Caco-2 (cell line): ENCODE measurements at places on chromosomes 1 and 21. TPM values are rescaled to one million over a fixed set of nuclear protein-coding genes. Genes with fewer than 3 reads are reported as not detected.

DNA sequence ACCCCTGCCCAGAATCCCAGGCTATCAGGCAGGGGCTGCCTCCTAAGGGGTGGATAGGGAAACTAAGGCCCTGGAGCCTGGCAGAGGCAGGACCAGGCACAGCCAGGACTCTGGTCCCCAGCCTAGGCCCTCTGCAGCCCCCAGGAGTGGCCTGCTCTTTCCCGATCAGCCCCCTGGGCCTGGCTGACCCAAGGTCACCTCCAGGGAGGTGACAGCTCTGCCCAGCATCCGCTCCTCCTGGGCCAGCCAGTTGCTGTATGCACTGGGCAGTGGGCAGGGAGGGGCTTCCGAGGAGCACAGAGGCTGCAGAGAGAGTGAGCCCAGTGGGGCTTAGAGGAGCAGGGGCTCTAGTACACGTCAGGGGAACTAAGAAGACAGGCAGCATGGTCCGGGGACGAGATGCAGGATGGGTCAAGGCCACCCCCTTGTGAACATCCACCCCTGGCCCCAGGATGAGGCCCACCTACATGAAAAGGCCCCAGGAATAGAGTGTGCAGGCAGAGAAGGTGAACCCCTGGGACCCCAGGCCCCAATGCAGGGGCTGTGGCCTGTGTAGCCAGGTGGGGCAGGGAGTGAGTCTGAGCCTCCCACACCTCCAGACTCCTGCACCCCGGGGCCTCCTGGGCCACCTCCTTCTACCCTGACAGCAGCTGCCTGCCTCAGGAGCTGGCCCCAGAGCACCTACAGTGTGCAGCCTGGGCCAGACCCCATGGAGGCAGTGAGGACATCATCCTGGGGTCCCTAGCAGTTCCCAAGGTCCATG is 32.8 kb downstream of the WNT9A start:
- H3K4me1 ChIP-seq = no peaks in the 10 kb centered on the region
- H3K27ac ChIP-seq = no peak overlapping the region
- no peak overlapping the region for H3K4me3 ChIP-seq
- no peaks in the 10 kb centered on the region for H3K27me3 ChIP-seq

GRCh38 chr1:153623101-153623500 is 4.2 kb downstream of the S100A13 start:
- no peak for DNase-seq
- H3K27ac ChIP-seq = no peak overlapping the region
- no peaks in the 10 kb centered on the region for H3K27me3 ChIP-seq
- H3K4me3 ChIP-seq = no peak overlapping the region

DNA sequence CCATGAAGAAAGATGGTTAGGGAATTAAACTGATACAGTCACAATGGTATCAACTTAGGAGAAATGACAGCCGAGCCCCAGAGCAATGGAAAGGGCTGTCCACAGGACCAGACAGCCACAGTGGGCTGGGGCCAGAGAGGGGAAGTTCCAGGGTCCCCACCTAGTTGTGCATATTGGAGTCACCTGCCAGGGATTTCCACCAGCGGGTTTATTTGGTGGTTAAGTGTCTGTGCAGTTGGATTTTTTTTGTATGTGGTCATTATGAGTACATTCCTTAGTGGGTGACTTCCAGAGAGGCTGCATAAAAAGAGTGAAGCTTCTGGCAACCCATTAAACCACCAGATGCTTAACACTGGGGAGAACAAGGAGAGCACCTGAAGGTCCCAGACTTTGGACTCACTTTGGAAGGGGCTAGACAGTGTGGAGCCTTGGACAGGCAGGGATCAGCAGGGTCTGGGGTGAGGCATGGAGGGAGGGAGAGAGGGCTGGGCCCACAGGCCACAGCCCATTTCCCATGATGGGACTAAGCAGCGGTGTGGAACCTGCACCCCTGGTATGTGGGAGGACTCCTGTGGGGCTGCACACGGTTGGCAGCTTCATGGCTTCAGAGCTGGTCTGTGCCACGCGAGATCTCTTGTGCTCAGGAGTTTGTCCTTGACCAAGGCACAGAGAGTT is 7.8 kb upstream of the PTTG1IP start:
- no peak for DNase-seq
- no peaks in the 10 kb centered on the region for H3K27me3 ChIP-seq

- no peak overlapping the region for H3K27ac ChIP-seq
- no peaks in the 10 kb centered on the region for H3K36me3 ChIP-seq
- no peak for DNase-seq
- no peak overlapping the region for H3K4me3 ChIP-seq
- no peaks in the 10 kb centered on the region for H3K27me3 ChIP-seq
- H3K4me1 ChIP-seq = no peaks in the 10 kb centered on the region
Measured at GRCh38 chr1:199170711-199171110, 531.9 kb downstream of the PTPRC start.

TMPRSS3 gene
- not detected in 2 replicates for total RNA-seq
